ENCODE measurements at places on chromosomes 6 and 20. TPM values are rescaled to one million over a fixed set of nuclear protein-coding genes. Genes with fewer than 3 reads are reported as not detected.
A peak's percentile ranks its signal among the peaks of the same experiment; 100 is the strongest.

DNA sequence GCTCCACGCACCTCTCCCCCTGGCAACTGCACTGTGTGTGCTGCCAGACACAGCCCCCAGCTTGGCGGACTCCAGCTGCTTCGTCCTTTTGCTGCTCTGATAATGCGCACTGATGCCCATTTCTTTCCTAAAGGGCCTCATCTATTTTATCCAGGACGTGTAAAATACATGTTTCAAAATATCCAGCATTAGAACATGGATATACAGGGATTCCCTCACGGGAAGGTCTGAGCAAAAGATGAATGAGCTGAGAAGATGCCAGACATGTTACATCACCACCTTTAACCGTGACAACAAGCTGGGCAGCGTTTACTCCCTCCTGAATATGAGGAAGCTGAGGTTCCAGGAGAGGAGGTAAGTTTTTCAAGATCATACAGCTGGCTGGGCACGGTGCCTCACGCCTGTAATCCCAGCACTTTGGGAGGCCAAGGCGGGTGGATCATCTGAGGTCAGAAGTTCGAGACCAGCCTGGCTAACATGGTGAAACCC lies 32.8 kb downstream of the TNXB start:
- DNase-seq: no peak

The VGLL2 gene
- polyA plus RNA-seq: not detected

DNA sequence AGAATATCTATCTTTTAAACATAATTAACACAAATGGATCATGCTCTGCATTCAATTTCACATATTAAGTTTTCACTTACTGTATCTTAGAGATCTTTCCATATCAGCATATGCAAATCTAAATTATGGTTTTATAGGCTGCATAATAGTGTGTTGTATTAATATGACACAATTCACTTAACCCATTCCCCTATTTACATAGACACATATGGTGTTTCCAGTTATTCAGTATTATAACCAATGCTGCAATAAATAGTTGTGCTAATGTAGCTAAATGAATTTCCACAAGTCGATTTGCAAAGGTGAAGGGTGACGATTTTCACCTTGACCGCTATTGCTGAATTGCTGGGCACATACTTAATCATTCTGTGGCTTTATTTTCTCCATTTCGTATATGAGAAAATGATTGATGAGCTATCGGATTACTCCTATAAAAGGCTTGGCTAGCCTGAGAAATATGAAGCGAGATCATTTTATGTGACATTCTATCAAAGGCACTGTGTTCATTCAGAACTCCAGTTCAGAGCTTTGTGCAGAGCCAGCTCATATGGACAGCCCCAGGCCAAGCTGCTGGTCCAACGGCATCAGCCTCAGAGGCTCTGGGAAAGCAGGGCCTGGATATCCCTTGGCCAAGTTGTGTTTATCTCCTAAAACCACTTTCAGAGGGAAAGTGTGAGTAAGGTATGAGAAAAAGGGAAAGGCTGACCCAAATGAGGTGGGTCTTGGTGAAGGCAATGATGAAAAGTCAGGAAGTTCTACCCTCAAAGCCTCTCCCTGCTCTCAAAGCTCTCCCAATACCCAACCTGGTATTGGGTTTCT lies 50.8 kb downstream of the GFOD1 start:
- DNase-seq: no peak

GRCh38 chr6:27753668-27754407 lies 158.4 kb downstream of the OR2B2 start:
- DNase-seq: peak; percentile 76

- no peak for DNase-seq
These were observed 4.5 kb downstream of the PI3 start for GRCh38 chr20:45179166-45179565.

The PI3 gene
- polyA plus RNA-seq: 0.25 TPM

DNA sequence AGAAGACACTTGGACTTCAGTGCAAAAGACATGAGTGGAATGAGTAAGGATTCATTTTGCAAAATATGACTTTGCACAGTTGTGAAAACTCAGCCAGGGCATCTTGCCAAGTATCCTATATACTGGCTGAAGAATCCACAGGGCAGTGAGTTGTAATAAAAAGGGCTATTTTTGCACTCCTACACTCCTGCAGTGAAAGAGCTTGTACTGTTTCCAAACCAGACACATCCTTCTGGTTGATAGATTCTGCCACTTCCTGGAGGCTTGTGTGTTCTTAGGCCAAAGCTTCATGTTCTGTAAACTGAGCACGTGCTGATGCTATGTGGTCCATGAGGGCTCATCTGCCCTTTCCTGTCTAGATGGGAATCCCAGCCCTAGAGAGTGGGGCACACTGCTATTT lies 34.9 kb downstream of the GMPR start:
- DNase-seq: no peak

The ZSCAN9 gene
- polyA plus RNA-seq: 37.7 TPM

The SAPCD1 gene
- 6.5 TPM for polyA plus RNA-seq

DNA sequence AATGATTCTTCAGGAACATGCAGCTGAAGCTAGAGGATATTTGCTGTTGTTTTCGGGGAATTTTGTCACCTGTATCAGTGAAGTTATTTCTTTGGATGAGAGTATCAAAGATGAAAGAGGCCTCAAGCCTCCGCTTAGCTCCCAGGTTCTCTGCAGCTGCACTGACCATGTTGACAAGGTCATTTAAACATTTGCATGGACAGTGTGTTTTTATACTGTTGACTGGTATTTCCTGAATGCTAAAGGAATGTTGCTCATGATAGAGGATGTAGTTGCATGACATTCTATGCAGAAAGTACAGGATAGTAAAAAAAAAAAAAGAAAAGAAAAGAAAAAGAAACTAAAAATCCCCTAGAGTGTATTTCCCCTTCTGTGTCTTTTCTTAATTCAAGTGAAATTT lies 165.6 kb upstream of the LAMP5 start:
- no peak for DNase-seq

DNA sequence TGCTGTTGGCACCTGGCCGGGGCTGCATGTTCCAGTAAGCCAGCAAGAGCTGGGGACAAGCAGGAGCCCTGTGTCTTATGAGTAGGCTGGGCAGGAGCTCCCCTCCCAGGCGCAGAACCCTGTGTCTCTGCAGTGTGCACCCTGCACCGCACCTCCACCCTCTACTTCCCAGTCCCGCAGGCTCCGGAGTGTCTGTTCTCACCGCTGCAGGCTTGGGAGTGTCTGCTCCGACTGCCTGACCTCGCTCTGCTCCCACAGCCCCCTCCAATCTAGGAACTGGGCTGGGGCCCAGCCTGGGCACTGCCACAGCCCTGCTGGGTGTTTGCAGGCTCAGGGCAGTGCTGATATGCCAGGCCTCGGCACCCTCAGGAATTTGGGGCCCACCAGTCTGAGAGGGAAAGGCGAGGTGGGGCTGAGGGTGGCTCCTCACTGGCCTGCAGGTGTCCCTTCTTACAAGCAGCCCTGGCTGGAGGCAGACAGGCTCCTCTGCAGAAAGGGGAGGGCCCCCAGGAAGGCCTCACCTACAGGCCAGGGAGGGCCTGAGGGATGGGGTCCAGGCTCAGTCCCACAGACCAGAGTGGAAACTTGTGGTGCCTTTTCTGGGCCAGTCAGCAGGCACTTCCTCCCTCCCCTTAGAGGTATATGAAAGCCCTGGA lies 871.6 kb upstream of the GJE1 start:
- no peak for DNase-seq

GRCh38 chr6:2760882-2761842 lies 4.0 kb upstream of the WRNIP1 start:
- no peak for DNase-seq

The TIAM2 gene
- polyA plus RNA-seq: 23.9 TPM

The MEP1A gene
- not detected for polyA plus RNA-seq

Data from left lung (tissue), 14 donors.